Activated T-helper 17 cell treated with anti-CD3 and anti-CD28 coated beads, Interleukin-2, amount 50 U/mL, for 72 hours (primary cell): ENCODE measurements at places on chromosomes 7 and 10. TPM values are rescaled to one million over a fixed set of nuclear protein-coding genes. Genes with fewer than 3 reads are reported as not detected.

APBB1IP gene
- total RNA-seq: 50.4 TPM

GTF2IRD2 gene
- total RNA-seq: 8.6 TPM

OPALIN gene
- total RNA-seq: not detected

FGFBP3 gene
- 0.65 TPM for total RNA-seq

SEMA4G gene
- total RNA-seq: 3.8 TPM
